Common myeloid progenitor, CD34-positive (primary cell): ENCODE measurements at places on chromosomes 1 and 21.

DNA sequence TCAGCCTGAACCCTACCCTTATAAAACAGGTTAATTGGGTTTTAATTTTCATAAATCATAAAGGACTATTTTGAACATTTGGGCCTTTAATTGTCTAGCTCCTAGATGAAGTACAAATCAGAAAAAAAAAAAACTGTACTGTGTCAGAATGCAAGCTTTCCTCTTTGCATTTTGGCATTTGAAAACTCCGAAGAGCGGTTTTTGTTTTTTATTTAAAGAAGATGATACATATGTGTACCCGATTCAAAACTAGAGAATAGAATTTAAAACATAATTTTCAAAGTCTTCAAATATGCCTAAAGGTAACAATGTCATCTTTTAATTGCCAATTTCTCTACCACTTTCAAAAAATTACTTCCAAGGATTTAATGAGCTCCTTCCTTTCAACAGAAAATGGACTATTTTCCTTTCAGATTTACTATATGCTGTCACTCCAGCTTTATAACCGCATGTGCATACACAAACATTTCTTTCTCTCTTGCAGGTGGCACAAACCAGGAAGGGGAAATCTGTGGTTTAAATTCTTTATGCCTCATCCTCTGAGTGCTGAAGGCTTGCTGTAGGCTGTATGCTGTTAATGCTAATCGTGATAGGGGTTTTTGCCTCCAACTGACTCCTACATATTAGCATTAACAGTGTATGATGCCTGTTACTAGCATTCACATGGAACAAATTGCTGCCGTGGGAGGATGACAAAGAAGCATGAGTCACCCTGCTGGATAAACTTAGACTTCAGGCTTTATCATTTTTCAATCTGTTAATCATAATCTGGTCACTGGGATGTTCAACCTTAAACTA lies 33.7 kb downstream of the MRPL39 start:
- peak; percentile 92 for DNase-seq

DNA sequence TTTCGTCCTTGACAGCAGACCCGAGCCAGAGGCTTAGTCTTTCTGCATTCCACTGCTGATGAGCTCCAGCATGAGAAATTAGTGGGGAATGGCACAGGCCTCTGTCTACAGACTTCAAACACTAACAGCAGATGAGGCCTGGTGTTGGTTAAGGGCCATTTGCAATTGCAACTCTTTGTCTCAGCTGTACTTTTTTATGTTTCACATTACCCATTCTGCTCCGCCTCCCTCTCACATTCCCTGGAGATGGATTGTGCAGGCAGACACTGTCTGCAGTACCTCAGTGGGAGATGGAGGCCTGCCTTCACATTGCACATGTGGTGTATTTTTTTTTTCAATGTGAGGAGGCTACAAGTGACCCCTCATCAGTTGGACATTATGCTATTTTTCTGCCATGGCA lies 370.2 kb downstream of the DUSP10 start:
- DNase-seq, result no peak

DNA sequence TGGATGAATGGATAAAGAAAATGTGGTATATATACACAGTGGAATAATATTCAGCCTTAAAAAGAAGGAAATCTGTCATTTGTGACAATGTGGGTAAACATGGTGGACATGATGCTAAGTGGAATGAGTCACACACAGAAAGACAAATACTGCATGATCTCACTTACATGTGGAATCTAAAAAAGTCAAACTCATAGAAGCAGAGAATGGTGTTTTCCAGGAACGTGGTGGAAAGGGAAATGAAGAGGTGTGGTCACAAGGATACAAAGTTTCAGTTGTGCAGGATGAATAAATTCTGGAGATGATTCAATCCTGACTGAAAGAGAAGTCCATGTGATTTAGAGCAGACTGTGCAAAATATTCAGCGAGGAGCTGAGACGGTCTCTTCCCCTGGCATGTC lies 56.6 kb downstream of the RYR2 start:
- DNase-seq, result no peak

DNA sequence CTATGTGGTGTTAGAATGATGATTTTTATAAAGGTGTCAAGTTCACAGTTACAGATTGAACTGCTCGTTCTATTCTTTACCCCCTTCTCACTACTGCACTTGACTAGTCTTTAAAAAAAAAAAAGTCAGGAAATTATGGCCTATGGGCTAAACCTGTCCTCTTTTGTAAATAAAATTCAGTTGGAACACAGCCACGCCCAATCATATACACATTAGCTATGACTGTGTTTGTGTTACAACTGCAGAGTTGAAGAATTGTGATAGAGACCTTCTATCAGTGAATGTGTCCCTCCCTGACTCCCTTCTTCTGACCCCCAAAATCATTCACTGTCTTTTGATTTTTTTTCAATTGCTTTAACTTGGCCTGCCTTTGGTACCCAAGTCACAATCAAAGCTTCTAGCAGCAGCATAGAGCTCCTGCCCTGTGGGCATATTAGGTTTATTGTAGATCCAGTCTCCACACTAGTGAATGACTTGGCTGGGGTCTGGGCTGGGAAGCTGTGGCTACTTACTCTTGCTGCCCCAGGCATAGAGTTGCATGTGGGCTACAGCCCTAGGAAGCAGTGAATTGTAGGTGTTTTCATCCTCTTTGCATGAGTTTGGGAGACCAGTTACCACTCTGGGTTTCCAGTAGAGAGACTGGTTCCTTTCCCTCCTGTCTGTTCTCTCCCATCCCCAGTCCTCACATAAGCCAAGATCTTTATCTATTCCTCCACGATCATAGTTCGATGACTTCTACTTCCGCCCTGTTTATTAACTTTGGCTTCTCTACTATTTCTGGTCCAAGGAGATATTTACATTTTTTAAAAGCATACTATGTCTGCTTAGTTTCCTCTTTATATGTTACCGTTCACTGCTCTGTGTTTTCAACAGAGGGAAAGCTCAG lies 249.9 kb downstream of the FMN2 start:
- DNase-seq, result no peak

- DNase-seq, result no peak
These were observed 44.6 kb upstream of the DMRTB1 start for GRCh38 chr1:53414632-53415031.

GRCh38 chr21:15052459-15052763 lies 12.4 kb downstream of the NRIP1 start:
- no peak for DNase-seq

- DNase-seq, result no peak
These were observed 21.1 kb downstream of the ARHGEF19 start for GRCh38 chr1:16191309-16191708.

GRCh38 chr1:165408518-165408917 lies 36.4 kb downstream of the RXRG start:
- DNase-seq, result peak; percentile 51

- peak; percentile 93 for DNase-seq
These were observed 55.7 kb upstream of the CD1D start for GRCh38 chr1:158124999-158125398.

DNA sequence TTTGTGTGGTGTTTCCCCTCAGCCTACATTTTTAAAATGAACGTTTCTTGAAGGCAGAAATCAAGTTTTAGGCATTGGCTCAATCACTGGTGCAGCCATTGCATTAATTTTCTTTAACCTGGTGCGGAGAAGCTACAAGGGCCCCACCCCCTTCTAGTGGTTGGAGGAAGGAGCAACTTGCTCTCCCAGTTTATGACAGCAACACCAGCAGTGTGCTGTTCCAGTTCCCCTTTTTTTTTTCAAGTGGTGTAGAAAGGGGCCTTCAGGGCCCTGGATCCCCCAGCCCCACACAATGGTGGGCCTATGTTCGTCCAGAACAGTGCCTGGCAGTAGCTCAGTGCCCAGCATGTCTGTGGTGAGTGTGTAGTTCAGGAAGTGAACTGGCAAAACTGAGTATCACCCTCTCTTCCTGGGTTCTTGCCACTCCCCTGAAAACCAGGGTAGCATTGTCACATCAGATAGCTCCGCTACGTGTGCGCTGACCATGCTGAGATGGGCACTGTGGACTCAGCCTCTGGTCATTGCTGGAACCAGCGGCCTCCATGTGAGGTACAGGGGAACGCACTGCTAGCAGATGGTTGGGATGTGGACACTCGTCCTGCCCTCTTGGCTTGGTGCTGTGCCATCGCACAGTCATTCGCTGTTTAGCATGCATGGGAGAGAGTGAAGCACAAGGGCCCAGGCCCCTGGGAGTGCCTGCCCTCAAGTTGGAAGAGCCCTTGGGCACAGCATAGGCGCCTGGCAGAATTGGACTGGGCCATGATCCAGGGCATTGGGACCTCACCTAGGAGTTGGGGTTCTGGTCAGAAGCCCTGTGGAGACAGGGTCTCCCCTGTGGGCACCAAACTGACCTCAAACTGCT lies 7.2 kb downstream of the ARF1 start:
- DNase-seq, result peak; percentile 86

GRCh38 chr1:28781305-28781704 lies 30.7 kb upstream of the OPRD1 start:
- no peak for DNase-seq

- DNase-seq, result no peak
These were observed 339.0 kb downstream of the CHRM3 start for GRCh38 chr1:239725371-239725770.

- no peak for DNase-seq
These were observed 42.3 kb downstream of the DPT start for GRCh38 chr1:168686666-168687065.

DNA sequence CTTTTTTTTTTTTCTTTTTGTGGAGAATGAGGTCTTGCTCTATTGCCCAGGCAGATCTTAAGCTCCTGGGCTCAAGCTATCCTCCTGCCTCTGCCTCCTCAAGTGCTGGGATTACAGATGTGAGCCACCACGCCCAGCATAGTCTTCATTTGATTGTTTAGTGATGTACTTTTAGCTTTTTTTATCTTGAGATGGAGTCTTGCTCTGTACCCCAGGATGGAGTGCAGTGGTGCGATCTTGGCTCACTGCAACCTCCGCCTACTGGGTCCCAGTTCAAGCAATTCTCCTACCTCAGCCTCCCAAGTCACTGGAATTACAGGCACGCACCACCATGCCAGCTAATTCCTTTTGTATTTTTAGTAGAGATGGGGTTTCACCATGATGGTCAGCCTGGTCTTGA lies 24.0 kb upstream of the LRRC3 start:
- no peak for DNase-seq

DNA sequence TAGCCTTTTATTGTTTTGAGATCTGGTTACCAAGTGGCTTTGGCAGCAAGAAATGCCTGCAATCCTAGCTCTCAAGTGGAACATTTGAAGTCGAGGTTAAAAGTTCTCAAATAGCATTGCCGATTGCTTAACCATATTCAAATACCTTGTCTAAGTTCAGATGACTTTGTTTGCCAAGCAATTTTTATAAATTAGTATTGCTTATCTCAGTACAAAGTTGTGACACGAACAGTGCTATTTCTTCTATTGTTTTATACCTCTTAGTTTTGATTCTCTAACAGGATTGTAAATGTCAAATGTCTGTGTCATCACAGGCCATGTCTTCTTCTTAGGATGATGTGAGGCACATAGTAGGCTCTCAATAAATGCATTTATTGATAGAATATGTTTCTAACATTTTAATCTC lies 633.3 kb downstream of the PTPRC start:
- DNase-seq, result no peak

- DNase-seq, result no peak
These were observed 15.6 kb downstream of the MRPL37 start for GRCh38 chr1:54215523-54215922.

GRCh38 chr1:218421531-218421930 lies 76.4 kb downstream of the TGFB2 start:
- no peak for DNase-seq

DNA sequence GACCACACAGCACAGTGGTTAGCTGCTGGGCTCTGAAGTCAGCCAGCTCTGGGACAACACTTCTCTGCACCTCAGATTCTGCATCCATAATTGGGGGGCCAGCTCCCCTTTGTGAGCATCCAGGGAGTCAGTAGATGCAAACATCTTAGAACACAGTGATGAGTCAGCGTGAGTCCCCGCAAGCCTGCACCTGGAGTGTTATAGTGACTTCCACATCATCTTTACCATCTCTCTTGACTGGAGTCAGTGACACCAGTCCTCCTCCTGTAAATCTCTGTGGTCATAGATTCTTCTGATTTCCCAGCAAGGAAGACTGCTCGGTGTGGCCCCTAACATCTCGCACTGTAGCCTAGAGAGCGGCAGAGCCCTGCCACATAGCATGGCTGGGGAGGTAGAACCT lies 13.9 kb upstream of the EDN2 start:
- peak; percentile 12 for DNase-seq

- no peak for DNase-seq
These were observed 14.4 kb upstream of the PPP1R15B start for GRCh38 chr1:204426035-204426436.

DNA sequence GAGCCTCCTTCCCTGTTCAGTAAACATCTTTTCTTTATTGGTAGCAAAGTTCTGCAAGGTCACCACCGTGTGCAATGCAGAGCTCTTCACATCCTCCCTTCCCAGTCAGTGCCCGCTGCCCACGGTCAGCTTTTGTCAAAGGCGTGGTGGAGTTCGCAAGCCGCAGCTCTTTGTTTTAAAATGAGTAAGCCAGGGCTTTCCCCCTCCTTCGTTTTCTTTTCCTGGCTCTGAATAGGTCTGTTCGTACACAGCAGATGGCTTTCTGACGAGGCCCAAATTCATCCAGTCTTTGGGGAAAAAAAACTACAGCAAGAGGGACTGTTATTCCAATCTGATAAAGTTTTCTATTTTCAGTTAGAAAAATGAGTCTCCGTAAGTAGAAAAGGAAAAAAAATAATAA lies 153.2 kb downstream of the LRIG2 start:
- DNase-seq, result no peak

- DNase-seq, result no peak
These were observed 8.9 kb upstream of the ZNF326 start for GRCh38 chr1:89986020-89986419.

- no peak for DNase-seq
These were observed 512.7 kb upstream of the ZRANB2 start for GRCh38 chr1:71593523-71593922.

DNA sequence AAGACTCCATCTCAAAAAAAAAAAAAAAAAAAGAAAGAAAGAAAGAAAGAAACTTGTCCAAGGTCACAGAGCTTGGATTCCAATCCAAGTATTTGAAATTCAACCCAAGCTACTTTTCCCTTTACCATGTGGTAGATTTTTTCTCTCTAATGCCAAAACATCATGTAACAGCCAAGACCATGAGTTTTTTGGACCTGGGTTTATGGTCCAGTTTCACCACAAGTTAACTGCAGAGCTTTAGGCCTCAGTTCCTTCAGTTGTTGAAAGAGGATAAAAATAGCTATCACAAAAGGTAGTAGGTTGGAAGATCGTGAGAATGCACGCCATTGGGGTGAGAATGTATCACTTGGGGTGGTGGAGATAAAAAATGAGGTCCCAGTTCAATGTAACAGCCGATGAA lies 33.4 kb downstream of the ATP2B4 start:
- no peak for DNase-seq

- DNase-seq, result no peak
These were observed 359.3 kb downstream of the SMYD3 start for GRCh38 chr1:246147524-246148461.

- DNase-seq, result peak; percentile 28
These were observed 44.3 kb downstream of the INAVA start for GRCh38 chr1:200938955-200939354.

- DNase-seq, result peak; percentile 57
These were observed 16.4 kb downstream of the ECHDC2 start for GRCh38 chr1:52904927-52905698.

GRCh38 chr1:88695781-88696180 lies 11.7 kb downstream of the PKN2 start:
- DNase-seq, result no peak
